ENCODE measurements at places on chromosomes 6 and 20.

DNA sequence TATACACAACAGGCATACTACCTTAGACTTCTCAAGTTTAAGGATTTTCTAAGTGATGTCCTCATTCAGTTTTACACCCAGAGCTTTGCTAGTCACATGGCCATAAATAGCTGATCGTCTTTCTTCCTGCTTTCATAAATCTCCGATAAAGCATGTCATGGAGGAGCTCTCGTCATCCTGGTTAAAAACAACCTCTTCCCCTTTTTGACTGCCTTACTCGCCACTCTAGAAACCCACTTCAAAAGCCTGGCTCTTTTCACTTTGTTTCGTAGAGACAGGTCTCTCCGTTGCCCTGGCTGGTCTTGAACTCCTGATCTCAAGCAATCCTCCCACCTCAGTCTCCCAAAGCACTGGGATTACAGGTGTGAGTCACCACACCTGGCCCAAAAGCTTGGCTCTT lies 67.0 kb upstream of the SMIM29 start:
- DNase-seq = no peak

DNA sequence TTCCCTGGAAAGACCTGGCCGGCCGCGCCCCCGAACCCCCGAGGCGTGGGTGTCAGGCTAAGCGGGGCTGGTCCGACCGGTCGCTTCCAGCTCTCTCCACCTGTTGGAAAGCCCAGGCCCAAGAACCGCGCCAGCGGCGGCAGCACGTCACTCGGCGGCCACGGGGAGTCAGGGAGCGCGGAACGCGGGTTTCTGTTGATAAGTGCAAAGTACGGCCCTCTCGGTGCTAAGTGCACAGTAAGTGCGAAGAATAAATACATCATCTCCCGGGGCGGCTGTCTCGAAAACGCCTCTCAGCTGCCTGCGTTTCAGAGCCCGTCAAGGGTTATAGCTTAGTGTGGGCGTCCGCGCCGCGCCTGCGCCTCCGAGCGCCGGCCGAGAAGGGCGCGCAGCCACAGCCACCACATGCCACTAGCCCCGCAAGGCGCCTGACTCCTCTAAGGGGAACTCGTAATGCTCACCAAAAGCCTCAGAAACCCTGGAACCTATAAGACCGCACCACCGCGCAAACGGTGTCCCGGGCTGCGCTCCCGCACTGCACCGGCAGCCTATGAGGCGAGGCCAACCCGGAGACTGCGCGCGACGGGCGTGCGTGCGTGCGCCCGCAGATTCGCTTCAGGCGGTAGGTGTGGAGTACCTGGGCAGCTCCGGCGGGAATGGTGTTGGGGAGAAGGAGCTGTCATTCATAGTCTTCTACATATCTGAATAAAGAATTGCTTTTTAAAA lies 9.2 kb upstream of the TBX18 start:
- DNase-seq = no peak

- DNase-seq = no peak
Measured at GRCh38 chr6:126873351-126873750, 245.1 kb upstream of the RSPO3 start.

DNA sequence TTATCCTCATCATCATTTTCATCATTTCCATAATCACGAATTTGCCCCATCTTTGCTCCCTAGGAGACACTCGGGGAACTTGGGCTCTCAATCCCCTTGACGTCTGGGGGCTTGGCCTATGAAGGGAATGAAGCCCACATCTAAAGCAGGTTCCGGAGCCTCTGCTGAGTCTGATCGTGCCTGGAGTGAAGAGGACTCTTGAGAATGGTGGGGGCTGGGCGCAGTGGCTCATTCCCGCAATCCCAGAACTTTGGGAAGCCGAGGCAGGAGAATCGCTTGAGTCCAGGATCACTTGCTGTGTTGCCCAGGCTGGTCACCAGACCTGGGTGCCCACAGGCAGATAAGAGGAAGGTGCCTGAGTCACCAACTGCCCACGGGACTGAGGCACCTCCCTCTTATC lies 114.5 kb downstream of the SYCP2 start:
- DNase-seq = no peak

DNA sequence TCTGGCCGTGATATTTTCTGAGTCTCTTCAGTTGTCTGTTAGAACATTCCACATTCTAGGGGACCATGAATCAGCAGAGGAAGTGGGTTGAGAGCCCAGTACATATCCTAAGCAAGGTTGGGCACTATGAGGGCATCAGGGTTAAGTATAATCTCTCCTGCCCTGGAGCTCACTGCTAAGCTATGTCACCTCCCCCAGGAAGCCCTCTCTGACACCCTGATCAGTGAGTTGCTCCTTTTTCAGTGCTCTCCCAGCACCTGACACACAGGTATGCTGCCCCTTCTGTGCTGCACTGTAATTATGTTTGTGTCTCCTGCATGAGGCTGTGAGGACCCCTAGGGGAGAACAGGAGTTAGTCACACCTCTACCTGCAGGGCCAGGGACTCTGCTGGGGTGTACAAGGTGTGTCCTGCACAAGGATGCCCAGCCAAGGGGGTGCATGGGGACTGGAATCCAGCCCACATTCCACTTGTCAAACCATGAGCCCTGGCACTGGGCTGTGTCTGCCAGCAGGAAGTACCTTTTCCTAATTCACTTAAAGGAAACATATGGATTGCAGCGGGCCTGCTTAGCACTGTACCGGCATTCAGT lies 3.9 kb downstream of the RAB44 start:
- DNase-seq = no peak

GRCh38 chr6:163698086-163698485 lies 283.6 kb downstream of the QKI start:
- no peak for DNase-seq

DNA sequence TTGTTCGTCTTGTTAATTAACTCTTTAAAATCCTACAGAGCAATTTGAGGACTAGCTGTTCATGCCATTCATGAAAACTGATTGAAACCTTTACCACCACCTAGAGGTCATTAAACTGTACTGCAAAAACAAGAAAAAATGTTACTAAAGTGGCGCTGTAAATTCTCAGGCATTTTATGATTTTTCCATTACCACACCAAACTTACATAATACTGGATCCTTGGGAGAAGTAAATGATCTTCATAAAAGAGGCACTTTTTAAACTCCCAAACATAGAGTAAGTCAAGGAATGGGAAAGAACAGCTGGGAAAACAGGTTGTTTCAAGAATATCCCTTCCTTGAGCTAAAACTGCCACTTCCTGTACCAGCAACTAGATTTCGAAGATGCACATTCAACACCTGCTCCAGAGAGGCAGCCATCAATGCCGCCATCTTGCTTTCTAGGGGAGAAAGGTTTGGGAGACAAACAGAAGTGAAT lies 54.3 kb downstream of the MYLIP start:
- DNase-seq = no peak

GRCh38 chr20:50567860-50568548 lies 57.8 kb downstream of the PTPN1 start:
- DNase-seq = no peak

DNA sequence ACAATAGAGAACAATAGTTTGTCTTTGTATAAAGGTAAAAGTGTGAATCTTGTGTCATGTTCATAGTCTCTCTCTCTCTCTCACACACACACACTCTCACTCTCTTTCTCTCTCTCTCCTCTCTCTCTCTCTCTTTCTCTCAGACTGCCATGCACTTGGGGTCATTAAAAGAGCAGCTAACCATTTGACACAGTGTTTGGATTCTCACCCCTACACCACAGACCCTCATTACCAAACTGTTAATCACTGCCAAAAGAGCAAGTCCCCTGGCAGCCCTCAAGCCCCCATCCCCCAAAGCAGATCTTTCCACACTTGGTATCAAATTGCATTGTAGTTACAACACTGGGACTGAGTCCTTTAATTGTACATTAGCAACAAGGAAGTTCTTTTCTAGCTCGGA lies 305.8 kb upstream of the RSPO3 start:
- no peak for DNase-seq

GRCh38 chr6:56450882-56451739 lies 191.6 kb downstream of the DST start:
- DNase-seq = no peak

GRCh38 chr20:41011551-41012067 lies 17.0 kb upstream of the TOP1 start:
- DNase-seq = no peak

- DNase-seq = no peak
Measured at GRCh38 chr6:1052262-1052661, 259.6 kb upstream of the FOXQ1 start.

GRCh38 chr6:7921632-7922092 lies 11.1 kb upstream of the TXNDC5 start:
- no peak for DNase-seq

DNA sequence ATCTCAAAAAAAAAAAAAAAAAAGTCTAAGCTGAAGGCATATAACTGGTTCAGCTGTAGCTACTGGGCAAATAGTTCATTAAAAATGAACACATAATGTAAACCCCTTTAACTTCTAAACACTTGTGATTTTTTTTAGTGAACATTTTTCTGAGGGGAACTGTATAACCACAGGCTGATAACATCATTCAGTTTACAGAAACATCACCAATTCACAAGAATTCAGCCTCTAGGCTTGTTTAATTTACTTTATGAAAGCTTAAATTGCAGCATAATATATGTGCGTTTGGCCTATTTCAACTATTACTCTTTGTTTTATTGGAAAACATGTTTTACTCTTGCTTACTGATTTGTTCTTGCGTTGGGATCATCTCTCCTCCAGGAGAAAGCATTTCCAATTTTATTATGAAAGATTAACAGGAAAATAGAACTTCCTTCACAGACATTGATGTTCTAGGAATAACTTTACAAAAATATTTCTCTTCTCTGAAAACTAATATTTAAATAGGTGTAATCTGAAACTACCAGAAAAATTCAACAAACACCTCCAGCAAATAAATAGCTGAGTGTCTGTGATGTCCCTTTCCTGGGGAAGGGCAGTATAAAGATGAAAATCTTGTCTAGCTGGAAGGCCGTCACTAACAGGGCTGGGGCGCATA lies 284.5 kb downstream of the UST start:
- no peak for DNase-seq

- no peak for DNase-seq
Measured at GRCh38 chr6:349491-349921, 42.0 kb upstream of the IRF4 start.

DNA sequence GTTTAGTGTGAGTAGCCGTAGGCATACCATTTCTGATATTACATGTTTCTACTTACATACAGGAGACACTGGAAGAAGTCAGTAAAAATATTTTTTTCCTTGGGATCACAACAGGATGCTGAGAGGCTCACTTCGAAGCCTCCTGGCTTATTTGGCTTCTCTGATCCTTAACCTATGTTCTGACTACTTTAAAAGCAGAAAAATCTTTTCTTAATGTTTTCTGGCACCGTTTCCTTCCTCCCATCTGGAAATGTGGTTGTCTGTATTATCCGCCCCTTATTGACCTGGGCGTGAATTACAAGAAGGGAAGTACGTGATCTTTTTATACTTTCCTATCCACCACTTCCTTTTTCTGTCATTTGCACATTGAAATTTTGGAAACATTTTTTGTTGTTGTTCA lies 379.6 kb downstream of the COL12A1 start:
- DNase-seq = no peak

GRCh38 chr6:109916759-109917158 lies 61.4 kb upstream of the GPR6 start:
- no peak for DNase-seq

DNA sequence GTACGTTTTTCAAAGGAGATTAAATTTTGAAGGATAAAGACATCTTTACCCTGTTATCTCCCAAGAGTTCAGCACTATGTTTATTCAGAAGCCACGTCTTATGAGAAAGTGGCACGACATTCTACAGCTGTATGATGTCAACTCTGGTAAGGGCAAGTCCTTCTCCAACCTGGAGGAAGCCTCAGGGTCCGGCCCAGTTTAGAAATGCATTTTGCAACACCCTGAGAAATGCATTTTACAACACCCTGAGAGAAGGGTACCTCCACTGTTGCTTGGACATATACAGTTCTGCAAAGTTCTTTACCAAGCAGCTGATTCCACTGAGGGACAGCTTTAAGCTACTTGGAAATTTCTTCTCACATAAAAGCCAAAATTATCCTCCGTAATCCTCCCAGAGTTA lies 17.5 kb downstream of the NAPB start:
- DNase-seq = no peak

DNA sequence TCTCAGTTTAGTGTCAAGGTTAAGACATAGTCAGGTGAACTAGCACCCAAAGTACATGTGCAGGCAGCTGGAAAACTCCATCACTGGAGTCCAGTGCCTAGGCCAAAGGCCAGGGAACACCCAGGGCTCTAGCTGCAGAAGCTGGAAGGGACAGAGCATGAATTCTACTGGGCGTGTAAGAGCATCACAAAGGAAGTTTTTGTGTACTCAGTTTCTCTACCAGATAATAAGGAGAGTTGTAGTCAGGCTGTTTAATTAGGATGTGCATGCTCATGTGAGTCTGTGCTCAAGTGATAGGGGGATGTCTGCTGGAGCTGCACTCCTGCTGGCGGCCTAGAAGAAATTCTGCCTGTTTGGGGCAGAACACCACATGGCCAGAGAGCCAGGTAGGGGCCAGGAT lies 8.1 kb downstream of the L3MBTL1 start:
- no peak for DNase-seq

GRCh38 chr20:49594931-49595315 lies 27.0 kb upstream of the PTGIS start:
- no peak for DNase-seq

GRCh38 chr6:47534063-47534462 lies 56.5 kb downstream of the CD2AP start:
- no peak for DNase-seq

GRCh38 chr6:157966589-157966977 lies 15.1 kb upstream of the SYNJ2 start:
- no peak for DNase-seq

- DNase-seq = no peak
Measured at GRCh38 chr20:14865169-14865568, 527.8 kb upstream of the FLRT3 start.

- DNase-seq = no peak
Measured at GRCh38 chr6:7976485-7977056, 66.0 kb upstream of the TXNDC5 start.

DNA sequence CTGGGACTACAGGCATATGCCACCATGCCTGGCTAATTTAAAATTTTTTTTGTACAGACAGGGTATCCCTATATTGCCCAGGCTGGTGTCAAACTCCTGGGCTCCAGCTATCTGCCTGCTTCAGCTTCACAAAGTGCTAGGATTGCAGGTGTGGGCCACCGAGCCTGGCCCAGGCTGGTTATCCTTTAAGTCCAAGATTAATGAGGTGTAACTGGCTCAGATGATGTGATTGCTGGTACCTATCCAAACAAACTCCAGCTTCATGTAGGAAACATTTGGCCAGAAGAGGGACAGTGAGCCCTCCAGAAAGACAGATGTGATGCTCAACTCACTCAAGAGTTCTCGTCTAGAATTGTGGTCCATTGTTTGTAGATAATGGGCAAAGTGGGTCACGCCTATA lies 9.2 kb upstream of the ZNF318 start:
- DNase-seq = no peak

GRCh38 chr20:38604873-38605303 lies 3.3 kb downstream of the ARHGAP40 start:
- DNase-seq = no peak

- no peak for DNase-seq
Measured at GRCh38 chr6:46393161-46393939, 97.9 kb downstream of the RCAN2 start.

Data from effector memory CD4-positive, alpha-beta T cell (primary cell).